ENCODE measurements at places on chromosomes 3 and 15.

DNA sequence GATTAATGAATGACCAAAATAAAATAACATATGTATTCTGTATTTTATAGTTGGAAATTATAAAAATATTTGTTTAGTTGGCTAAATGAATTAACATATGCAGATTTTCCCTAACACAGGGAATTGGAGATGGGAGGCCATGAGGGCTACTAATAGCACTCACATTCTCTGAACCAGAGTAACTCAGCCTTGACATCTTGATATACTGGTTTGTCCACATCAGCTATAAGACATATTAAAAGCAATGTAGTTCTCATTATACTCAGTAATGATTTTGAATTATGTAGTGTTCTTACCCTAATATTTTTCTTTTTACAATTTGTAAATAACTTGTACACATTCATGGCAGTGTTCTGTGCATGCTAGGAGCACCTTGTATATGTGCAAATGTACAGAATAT lies 255.9 kb downstream of the EPHA6 start:
- DNase-seq = no peak

GRCh38 chr15:71010472-71010871 lies 104.8 kb upstream of the THSD4 start:
- no peak for DNase-seq

- DNase-seq = no peak
These were observed 95.2 kb downstream of the WDR76 start for GRCh38 chr15:43922021-43922420.

DNA sequence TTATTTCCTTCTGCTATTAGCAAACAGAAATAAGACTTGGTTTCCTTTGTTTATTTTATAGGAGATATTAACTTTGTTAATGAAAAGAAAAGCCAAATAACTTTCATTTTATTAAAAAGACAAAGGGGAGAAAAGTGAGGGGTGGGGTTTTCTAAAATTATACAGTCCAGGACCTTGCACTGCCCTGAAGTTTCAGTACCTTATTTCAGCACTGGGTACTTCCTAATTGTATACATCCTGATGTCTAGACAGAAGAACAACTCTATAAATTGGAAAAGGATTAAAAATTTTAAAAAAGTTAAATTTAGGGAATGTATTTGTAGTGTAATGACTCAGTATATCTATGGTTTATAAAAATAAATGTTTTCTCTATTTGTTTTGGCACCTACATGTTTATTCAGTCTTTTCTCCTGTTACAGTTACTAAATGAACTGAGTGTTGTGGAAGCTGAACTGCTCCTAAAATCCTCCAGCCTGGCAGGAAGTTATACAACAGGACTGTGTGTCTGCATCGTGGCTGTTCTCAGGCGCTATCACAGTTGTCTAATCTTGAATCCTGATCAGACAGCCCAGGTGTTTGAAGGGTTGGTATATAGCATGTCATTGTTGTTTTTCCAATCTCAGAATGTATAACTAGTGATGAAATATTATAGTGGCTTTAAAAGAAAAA lies 27.6 kb upstream of the P2RY13 start:
- DNase-seq = peak; percentile 41

DNA sequence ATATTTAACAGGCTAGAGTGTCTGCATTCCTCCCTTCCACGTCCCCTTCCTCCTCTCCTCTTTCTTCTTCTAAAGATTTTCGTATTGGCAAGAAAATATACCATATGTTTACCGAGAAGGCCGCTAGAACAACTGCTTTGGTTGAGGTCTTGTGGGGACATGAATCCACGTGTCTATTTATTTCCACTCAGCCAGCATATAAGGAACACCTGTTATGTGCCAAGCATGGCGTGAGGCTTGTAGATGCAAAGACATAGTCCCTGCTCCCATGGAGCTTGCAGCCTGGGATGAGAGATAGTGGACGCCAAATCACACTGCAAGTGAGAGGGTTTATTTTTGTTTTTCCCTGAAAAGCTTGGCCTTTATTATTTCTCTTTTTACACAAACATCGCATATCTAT lies 57.1 kb downstream of the SLC7A14 start:
- no peak for DNase-seq

DNA sequence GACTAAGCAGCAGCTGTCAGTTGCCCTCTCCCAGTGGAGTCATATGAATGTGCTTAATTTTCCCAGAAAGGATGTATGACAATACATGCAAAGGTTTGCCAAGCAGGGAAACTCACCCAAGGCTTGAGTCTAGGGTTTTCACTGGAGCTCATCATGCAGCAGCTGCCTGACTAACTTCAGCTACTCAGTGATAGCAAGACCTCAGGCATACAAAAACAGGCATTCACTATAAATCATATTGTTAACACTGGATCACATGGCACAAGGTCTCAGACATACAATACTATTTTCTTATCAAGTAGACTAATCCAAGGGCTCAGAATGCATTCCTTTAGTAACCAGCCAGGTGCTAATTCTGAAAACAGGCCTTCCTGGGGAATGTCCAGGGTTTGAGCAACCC lies 85.0 kb upstream of the STAC start:
- DNase-seq = no peak

DNA sequence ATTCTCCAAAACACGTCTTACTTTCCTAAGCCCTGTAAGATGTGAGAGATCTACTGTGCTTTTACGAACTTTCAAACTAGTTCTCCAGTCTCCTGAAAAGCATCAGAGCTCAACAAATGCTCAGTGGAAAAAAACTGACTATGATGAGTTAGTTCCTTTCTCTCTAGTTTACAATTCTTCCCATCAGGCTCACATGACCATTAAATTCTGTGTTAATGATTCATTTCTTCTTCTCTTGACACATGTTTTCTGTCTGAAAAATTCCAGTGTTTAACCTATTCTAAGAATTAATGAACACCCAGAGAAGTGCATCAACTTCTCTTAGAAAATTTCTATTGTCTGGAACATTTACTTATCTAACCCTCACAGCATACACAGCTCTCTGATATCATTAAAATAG lies 844.3 kb downstream of the SI start:
- DNase-seq = no peak

GRCh38 chr15:30985081-30985531 lies 6.3 kb downstream of the MTMR10 start:
- DNase-seq = no peak

GRCh38 chr3:38404286-38404685 lies 49.4 kb upstream of the ACVR2B start:
- DNase-seq = no peak

GRCh38 chr3:98026425-98027084 lies 8.6 kb downstream of the GABRR3 start:
- no peak for DNase-seq

GRCh38 chr3:72162649-72163184 lies 377.8 kb upstream of the PROK2 start:
- no peak for DNase-seq

DNA sequence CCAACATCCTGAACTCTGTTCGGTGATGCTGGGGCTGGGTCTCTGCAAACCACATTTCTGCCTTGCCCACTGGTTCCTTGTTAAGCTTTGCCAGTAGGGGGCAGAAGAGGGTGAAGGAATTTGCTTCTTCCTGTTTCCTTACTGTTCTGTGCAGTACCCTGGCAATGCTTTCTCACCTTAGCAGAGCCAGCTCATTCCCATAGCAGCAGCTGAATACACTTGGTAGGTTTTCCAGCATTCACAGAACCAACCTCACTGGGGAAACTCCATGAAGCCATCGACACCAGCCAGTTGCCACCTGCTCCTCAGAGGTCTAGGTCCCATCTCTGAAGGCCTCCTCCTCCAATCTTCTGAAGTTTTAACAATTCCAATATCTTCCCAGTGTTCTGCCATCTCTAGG lies 308.4 kb downstream of the PDCD6IP start:
- DNase-seq = peak; percentile 35

DNA sequence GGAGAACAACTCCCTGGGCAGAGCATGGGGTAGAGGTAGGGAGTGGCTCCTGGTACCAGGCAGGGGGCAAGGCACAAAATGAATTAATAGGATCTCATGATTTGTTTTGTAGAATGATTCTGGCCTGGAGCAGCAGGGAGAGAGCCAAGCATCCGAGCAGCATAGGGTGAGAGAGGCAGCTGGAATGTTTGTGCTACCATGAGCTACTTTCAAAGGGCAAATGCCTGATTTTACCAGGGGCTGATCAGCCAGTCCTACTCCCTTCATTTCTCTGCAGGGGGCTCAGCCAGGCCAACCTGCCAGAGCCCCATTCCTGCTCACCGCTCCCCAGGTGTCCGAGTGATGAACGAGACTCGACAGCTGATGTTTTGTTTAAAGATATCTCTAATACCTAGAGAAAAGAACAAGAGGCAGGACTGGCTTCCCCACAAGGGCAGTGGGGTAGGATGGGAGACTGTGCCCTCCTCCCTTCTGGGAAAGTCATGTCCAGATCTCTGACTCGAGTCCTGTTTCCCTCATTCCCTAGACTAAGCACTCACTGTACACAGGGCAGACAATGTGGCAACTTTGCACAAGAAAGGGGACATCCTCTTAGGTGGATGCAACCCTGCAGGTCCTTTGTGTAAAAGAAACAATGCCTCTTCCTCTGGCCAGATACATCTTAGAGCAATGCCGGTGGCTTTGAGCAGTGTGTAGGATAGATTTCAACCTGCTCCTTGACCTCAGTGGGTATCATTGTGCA lies 12.9 kb downstream of the DUOX2 start:
- no peak for DNase-seq

DNA sequence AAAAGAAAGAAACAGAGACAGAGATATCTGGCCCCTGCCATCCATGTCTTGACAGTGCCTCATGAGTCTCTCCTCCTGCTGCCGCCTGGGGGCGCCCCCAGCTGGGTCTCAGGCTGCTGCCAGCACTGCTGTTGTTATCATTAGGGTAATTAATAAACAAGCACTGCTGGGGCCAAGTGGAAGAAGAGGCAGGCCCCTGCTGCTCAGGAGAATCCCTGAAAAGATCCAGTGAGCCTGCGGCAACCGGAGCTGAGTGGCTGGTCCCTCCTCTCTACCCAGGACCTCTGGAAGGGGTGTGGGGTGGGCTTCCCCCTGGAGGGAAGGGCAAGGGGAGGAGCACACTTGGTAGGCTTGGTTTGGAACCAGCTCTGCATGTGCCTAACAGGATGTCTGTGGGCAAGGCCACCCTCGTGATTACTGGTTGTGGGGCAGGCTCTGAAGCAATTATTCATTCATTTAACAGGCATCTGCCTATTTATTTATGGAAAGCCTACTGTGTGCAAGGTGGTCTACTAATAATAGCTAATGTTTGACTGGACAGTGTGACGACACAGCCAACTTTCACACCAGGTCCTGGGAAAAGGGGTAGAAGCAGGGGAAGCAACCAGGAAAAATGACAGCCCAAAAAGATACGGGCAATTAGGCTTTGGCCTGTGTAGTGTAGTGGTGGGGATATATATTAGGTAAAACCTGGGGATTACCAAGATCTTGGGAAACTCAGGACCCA lies 1.2 kb upstream of the TYRO3 start:
- DNase-seq = peak; percentile 66

DNA sequence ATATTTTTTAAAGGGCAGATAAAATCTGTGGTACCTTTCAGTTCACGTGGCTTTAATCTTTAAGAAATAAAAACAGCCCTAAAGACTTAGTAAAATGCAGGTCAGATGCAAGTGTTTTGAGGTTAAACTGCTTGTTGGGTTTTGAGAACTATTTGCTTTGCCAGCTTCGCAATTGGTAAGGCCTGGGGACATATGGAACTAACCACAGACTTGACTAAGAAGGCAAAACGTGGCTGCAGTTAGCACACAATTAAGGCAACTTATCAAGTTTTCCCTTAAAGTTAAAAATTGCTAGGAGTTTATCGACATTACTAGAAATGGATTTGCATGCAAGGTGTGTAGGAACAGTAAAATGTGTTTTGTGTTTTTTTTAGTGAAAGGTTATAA lies 206.9 kb downstream of the ZNF385D start:
- DNase-seq = no peak

DNA sequence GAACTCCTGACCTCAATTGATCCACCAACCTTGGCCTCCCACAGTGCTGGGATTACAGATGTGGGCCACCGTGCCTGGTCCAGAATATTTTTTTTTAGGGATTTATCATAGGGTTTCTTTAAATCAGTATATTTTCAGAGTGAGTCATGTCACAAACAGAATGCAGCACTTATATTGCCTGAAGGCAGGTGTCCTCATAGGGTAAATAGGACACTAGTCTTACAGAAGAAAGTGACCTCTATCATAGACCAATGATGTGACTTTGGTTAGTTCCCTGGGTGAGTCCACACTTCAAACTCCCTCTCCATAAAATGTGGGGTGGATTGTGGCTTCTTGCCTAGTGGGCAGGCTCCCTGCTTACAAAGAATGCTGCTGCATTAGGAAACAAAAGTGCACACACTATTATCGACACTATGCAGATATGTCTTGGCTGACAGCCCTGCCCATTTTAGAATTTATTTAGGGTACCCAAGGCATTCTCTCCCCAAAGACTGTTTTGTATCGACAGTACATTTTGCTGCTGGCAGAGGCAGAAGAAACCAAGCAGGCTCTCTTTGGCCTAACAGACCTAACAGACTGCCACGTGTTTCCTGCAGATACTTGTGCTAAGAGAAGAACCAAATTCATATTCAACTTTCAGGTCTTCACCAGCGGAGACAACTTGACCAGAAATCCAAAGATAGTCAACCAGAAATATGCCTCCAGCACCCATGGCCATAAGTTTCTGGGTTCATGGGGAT lies 125.0 kb downstream of the MOBP start:
- no peak for DNase-seq

GRCh38 chr3:120793601-120794000 lies 51.1 kb downstream of the GTF2E1 start:
- DNase-seq = no peak

DNA sequence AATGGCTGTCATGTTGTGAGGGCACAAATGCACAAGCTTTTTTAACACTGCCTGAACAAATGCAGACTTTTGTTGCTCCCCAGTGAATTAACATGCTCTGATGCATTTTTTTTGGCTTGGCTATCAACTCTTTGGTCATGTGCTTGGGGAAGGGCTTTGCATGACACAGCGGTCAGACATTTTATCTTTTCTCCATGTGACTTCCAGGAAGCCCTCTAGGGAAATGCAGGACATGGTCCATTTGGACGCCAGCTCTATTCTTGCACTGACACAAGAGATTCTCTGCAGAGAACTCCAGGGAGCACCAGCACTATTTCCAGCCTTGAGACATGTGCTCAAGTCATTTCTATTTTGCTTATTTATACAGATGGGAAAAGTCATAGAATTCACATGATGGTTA lies 46.2 kb downstream of the NEK11 start:
- DNase-seq = no peak

- DNase-seq = peak; percentile 79
These were observed 7.6 kb downstream of the HDC start for GRCh38 chr15:50257924-50258323.
